ENCODE measurements at places on chromosomes 5 and 9.

GRCh38 chr5:150540615-150541396 is 32.9 kb downstream of the NDST1 start:
- DNase-seq = no peak

- no peak for DNase-seq
These were observed 16.9 kb upstream of the CTNNA1 start for GRCh38 chr5:138736293-138736692.

DNA sequence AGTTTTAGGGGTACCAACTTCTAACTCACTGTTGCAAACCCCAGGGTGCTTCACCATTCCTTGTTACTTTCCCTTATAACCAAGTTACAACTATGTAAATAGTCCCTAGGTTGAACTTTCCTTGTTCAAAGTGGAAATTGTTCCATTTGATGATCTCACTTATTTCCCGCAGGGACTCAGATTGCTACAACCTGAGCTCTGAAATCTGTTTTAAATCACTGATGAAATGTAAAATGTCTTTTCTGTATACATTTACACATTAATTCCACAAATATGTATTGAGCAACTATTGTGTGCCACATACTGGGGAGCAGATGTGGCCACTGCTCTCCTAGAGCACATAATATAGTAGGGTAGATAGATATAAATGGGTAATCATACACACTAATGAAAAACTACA is 69.1 kb upstream of the TARS1 start:
- no peak for DNase-seq

DNA sequence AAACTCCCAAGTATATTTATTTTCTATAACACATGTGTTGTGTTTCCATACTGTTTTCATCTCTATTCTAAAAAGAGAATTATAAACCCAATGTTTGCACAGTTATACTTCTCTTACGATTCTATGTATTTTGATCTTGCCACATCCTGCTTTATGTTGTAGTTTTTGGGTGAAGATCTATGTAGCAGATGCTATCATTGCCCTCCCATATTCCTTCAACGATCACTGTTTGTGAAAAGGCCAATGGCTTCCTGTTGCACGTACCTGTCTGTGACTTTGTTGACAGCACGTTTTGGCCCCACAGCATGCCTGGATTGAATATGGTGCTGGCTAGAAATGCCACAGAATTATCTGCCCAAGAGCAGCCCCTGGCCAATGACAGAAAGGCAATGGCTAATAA is 254.5 kb upstream of the EFNA5 start:
- DNase-seq = no peak

GRCh38 chr5:136374003-136374402 is 8.7 kb upstream of the TRPC7 start:
- DNase-seq = no peak
